Urothelium cell line (cell line): ENCODE measurements at places on chromosomes 12 and 14.
A peak's percentile ranks its signal among the peaks of the same experiment; 100 is the strongest.

GRCh38 chr14:93301821-93302447 is 30.9 kb downstream of the BTBD7 start:
- DNase-seq = peak; percentile 21

GRCh38 chr14:67963960-67964812 is 144.6 kb downstream of the RAD51B start:
- no peak for DNase-seq

DNA sequence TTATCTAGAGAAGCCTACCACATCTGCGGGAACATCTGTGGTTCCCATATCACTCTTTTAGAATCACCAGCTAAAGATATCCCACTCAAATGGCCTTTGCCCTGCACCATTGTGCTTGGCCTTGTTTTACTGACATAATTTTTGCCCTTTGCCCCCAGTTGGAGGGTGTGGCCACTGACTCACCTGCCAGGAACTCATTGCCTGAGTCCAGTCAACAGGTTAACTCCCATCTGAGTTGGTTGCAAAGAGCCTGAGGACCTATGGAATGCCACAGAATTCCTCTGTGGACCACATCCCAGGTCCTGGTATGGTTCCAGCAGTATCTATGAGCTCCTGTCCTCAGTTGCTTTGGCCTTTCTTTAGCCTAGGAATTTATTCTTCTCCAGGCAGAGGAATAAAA is 55.7 kb upstream of the PTGR2 start:
- DNase-seq = peak; percentile 95

GRCh38 chr12:126770188-126770587 is 1496.8 kb upstream of the TMEM132C start:
- DNase-seq = no peak

DNA sequence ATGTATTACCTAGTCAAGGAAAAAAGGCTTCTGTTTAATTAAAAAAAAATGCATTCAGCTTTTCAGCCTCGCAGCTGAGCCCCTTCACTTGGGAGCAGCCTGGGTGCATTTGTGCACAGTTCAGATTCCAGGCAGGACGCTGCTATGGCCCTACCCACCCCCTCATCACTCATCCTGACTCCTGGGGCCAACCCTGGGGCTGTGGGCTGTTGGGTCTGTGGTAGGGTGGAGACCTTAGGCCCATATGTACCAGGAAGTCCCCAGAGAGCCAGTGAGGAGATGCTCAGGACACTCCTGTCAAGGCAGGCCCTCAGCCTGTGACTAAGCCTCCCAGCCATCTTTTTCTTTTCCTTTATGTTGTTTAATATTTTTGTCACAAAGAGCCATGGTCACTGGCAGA is 9.3 kb upstream of the CDCA4 start:
- no peak for DNase-seq

DNA sequence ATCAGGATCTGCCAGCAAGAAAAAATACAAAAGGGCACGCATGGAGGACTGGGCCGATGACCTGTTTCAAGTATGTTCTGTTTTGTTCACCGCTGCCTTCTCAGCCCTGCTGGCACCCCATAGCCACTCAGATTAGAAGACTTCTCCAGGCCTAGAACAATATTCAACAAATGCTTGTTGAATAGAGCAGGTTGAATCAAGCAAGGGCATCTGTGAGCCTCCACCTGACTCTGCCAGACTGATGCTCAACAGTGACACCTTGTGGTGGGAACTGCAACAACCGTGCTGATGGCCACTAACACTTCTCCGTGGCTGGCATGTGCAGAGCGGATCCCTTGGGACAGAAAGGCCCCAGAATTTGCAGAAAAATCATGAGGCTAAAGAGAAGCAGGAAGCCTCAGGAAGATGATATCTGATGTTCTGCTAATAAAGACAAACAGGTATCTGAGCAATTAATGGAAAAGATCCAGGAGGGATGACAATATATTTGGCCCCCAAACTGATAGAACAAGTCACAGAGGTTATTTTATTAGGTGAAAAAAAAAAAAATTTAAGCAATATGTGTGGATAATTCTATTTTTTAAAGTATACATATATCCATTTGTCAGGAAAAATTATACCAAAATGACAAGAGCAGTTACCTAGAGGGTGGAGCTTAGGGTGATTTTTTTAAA is 114.3 kb downstream of the KSR2 start:
- peak; percentile 77 for DNase-seq

DNA sequence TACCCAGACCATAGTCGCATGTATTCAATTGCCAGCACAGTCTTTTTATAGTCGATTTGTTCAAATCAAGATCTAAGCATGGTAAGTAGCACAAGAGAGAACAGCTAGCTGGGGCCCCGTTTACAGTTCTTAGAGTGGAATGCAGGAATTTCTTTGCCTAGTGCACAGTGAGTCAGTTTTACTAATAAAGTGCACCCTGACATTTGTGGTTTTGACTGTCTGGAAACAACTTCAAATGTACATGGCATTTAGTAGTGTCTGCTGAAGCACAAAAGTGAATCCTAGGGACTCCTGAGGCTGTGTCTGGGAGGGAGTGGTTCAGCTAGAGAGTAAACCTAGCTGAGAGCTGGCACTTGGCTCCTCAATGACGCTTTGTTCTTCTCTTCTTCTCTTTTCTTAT is 64.9 kb downstream of the TMX1 start:
- peak; percentile 95 for DNase-seq

DNA sequence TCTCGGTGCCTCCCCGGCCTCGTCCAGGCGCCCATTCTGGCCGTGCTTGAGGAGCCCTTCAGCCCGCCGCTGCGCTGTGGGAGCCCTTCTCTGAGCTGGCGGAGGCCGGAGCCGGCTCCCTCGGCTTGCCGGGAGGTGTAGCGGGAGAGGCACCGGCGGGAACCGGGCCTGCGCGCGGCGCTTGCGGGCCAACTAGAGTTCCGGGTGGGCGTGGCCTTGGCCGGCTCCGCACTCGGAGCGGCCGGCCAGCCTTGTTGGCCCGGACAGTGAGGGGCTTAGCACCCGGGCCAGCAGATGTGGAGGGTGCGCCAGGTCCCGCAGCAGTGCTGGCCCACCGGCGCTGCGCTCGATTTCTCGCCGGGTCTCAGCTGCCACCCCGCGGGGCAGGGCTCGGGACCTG is 168.7 kb upstream of the RPL10L start:
- peak; percentile 21 for DNase-seq

DNA sequence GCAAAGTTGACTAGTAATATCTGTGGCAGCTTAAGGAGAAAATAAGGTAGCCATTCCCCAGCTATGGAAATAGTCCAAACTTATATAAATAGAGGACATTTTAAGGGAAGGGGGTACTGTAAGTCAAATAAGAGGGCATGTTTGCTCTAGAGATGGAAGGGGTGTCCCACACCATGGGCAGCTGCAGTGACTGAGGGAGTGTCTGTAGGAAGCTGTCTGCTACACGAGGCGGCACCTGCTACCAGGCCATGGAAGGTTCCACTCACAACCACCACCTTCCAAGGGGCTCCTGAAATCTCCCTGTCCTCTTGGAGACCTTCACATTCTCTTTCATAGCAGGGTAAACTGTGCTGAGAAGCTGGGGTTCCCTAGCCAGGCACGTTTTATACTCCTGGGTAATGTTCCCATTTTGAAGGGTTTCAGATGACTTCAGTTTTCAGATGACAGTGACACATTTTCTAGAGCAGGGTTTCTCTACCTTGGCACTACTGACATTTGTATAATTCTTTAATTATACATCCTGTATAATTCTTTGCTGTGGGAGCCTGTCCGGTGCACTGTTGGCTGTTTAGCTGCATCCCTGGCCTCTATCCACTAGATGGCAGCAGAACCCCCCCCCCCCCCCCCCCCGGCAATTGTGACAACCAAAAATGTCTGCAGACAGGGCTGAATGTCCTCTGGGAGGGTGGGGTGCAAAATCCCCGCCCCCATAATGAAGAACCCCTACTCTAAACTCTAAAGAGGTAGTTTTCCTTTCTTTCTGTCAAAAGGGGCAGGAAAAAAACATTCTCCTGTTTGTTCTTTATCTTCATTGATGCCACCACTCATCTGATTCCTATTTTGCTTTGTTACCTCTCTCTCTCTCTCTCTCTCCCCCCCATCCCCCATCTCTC is 11.6 kb upstream of the SMCO2 start:
- DNase-seq = peak; percentile 57

DNA sequence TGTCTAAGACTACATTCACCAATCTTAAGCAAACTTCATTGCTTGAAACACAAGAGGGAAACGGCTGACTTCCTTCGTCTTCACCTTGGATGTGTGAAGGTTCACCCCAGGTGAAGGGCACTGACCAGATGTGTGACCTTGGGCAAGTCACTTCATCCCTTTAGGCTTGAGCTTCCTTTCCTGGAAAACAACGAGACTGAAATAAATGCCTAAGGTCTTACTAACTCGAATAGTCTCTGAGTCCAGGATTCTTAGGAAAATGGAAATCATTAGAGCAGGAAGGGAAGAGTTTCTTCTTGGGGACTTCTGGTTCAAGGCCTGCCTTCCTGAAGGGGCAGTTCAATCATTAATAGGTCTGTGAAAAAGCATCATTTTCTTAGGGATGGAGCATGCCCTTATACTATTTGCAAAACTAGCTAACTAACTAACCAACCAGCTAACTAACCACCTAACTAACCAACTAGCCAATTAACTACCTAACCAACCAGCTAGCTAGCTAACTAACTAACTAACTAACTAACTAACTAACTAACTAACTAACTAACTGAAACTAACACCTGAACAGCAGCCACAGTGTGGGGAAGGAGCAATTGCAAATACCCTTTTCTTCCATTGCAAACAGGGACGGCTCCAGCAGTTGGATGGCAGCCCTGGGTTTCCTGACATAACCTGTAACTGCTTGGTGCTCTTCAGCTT is 31.5 kb upstream of the EMP1 start:
- no peak for DNase-seq

GRCh38 chr12:115946867-115947695 is 330.4 kb downstream of the MED13L start:
- no peak for DNase-seq

DNA sequence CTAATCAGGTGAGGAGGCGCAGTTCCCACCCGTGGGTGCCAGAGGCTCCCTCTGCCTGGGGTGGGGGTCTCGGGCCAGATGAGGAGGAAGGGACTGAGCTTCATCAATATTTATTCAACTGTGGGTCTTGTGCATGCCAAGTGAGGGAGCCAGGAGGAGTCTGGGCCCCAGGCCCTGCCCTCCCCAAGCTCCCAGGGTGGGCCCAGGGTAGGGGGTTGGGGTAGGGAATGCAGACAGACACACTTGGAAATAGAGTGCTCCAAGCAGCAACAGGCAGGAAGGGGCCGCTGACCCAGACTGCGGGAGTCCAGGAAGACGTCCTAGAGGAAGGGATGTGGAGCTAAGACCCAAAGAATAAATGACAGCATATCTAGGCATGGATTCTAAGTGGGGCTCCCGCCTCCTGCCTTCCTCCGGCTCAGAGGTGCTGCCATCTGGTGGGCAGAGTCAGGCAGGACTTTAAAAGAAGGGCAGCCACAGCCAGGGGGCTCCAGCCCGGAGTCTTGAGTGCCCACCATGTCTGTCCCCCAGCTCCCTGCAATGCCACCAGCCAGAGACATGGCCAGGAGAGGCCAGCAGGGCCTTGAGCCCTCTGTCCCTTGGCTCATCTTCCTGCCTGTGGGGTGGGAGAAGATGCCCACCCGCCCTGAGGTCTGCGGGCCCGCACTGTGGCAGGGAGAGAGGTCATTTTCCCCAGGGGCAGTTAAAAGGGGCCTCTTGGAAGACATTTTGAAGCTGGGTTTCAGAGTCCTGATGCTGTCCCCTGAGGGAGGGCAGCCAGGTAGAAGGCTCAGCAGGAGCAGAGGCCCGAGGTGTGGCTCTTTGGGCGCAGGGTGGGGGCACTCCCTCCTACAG is 70.1 kb downstream of the PHETA1 start:
- DNase-seq = peak; percentile 76

GRCh38 chr14:24279301-24280186 is 8.1 kb upstream of the RABGGTA start:
- no peak for DNase-seq

GRCh38 chr14:93153121-93153520 is 31.6 kb downstream of the MOAP1 start:
- no peak for DNase-seq

DNA sequence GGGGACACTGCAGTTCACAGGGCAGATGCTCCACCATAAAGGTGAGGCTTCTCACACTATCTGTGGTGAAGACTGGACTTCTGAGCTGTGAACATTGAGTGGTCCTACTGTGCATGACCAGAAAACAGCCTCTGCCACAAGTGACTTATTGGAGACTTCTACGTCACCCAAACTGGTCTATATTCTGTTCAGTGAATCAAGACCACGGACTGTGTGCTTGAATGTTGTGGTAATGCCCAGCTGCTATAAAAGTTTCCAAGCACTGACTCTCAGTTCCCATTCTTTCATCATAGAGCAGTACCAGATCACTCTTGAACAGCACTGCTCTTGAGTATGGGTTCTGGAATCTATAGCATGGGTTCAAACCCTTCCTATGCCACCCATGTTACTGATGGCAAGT is 4.8 kb upstream of the PLEK2 start:
- no peak for DNase-seq

- DNase-seq = no peak
Measured at GRCh38 chr14:105092171-105093037, 27.2 kb upstream of the GPR132 start.

GRCh38 chr12:96083020-96083719 is 47.8 kb upstream of the LTA4H start:
- DNase-seq = no peak

DNA sequence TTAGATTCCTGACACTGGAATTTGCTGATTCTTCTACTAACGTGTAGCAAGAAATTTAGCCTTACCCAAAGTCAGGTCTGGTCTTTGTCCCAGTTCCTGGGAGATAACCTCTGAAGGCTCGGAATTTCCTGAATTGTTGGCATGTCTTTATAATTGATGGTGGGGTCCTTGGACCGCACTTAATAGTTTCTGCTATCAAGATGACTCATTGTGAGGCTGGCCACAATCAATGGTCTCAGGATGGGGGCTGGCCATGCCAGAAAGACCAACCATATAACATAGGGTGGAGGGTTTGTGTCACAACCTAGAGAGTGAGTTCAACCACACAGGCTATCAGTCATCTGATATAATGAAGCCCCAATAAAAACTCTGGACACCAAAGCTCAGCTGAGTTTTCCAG is 259.7 kb downstream of the DAD1 start:
- DNase-seq = no peak

GRCh38 chr12:1881936-1882335 is 36.5 kb downstream of the CACNA2D4 start:
- peak; percentile 2 for DNase-seq

DNA sequence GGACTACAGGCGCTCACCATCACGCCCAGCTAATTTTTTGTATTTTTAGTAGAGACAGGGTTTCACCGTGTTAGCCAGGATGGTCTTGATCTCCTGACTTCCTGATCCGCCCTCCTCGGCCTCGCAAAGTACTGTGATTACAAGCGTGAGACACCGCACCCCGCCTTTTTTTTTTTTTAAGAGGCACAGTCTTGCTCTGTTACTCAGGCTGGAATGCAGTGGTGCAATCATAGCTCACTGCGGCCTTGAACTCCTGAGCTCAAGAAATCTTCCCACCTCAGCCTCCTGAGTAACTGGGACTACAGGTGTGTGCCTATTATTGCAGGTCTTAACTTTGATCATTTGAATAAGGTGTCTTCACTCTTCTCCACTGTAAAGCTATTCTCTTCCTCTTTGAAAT is 5.3 kb upstream of the GLTP start:
- DNase-seq = no peak
